ENCODE measurements at places on chromosomes 6 and 20.
A peak's percentile ranks its signal among the peaks of the same experiment; 100 is the strongest.

DNA sequence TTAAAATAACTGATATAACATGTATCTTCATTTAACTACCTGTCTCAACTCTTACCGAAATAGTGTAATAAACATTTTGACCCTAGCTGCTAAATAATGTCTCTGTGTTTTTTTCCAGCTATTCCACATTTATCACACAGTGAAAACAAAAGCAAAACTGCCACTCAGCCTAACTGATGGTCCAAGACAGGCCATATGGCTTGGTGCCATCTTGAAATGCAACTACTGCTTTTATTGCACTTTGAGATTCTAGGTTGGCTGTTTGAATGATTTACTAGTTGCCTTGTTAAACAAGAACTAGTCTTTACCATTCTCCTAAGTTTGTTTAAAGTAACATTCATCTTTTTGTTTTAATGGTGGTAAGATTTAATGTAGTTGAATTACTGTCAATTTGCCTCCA, 739.8 kb downstream of the TFAP2A start:
- no peak for DNase-seq

DNA sequence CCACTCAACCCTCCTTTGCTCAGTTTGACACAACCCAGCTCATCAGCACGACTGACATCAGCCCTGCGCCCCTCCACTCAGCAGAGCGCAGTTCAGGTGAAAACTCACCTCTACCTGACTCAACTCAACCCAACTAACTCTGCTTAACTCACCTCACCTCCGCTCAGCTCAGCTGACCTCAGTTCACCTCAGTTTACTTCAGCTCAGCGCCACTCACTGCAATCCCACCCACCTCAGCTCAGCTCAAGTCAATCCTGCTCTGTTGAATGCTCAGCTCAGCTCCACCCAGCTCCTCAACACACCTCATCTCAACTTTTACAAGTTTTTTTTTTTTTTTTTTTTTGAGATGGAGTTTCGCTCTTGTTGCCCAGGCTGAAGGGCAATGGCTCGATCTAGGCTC, 39.6 kb downstream of the CEBPB start:
- no peak for DNase-seq

DNA sequence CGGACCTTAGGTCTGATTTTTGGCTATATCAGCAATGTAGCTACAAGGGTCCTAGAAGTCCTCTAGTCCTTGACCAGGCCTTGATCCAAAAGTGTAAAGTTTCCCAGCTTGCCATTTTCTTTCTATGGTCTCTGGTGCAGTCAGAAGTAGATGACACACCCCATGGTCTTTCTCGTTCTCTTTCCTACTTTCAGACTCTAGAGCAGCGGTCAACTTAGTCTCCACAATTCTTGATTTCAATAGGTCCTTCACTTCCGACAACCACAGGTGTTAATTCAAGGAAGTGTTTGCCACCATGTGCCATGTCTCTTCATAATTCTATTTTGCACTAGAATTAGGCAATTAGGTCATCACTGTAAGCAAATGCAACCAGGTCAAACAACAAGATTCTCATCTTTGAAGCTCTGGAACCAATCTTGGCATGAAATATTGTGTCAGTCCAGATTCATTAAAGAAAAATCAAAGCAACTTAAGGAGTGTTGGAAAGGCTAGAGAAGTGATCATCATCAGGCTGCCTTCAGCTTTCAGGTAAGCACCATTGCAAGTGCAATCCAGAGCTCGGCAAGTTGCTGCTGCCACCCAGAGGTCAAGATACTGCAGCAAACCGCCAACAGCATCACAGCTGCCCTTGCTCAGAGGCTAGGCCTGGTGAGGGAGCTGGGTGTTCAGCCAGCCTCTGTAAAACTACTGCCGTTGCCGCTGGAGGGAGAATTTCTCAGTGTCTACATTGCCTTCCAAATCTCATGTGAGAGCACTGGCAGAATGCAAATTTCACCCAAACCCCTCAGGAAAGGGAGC, 5.6 kb upstream of the SYNE1 start:
- DNase-seq = peak; percentile 65

DNA sequence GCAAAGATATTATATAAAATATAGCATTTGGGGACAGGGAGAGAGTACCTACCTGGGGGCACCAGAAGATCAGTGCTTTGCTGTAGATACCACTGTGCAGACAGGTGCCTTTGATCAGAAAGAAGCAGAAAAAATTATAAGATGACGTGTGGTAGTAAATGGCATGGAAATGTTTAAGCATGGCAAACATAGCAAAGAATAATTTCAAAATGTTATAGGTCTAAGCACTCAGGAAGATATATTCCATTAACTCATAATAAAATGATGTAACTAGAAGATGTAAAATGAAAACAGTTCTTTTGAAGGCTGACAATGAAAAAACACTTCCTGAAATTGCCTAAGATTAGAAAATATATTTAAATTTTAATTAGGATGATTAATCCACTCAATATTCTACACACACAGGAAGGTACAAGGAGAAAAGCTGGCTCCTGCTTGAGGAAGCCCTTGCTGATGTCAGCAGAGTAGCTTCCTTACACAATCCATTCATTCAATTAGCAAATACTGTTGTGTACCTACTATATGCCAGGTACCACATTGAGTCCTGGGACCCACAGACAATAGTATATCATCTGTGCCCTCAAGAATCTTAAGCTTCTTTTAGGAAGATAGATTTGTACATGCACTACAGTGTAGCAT, 290.2 kb upstream of the CNR1 start:
- no peak for DNase-seq

DNA sequence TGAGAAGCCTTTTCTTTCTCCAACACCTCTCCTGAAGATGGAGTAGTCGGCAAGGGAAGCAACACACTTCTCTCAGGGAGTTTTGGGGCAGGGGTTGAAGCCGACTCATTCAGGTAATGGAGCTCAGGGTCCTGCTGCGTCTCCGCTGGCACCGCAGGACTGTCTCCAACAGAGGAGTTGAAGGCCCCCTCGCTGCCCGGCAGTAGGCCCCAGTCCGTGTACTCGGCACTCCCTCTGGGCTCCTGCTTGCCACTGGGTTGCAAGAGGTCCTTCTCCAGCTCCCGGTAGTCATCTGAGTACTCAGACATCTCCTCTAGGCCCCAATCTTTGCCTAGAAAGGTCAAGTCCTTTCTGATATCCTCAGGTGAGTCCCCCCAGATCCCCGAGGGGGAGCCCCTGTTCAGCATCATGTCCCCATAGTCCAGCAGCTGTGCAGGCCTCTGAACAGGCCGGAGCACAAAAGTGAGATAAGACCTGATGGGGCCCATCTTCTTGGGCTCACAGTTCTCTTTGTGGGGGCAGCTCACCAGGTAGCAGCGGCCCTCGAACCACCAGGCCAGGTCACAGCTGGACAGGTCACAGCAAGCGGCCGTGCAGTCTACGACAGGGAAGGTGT, 50.0 kb downstream of the KIAA0319 start:
- no peak for DNase-seq

GRCh38 chr6:128238225-128238624, 282.2 kb downstream of the PTPRK start:
- no peak for DNase-seq

DNA sequence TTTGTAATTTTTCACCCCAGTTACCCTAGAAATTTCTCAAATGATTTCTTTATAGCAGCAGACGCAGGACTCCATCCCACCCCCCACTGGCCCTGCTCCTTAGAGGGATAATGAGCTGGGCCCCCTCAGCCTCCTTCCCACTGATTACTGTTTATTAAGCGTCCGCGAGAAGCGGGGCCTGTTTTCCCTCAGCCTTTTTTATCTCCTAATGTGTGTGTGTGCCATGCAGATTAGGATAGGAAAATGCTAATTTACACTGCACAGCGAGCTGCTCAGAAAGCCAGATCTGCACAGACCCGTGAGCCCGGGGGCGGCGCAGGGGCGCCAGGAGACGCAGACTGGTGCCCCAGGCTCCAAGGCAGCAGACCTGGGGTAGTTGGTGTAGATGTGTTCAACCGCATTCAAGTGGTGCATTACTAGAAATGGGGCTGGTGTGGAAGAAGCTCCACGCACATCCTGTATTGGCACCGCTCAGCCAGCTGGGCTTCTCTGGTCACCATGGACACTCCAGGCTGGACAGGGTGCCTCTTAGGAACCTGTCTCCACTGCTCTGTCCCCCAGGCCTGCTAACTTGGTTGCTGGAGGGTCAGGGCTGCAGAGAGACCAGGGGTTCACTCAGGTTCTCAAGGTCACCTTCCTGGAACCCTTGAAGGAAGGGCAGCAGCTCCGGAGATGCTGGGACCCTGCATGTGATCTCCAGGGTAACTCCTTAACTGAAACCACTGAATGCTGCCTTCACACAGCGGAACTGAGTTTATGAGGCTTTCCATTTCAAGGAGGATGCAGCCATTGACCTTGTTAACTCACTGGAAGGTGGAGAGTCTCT, 256.3 kb downstream of the ERMARD start:
- no peak for DNase-seq

- no peak for DNase-seq
These were observed 36.5 kb downstream of the DZANK1 start for GRCh38 chr20:18430172-18430826.

DNA sequence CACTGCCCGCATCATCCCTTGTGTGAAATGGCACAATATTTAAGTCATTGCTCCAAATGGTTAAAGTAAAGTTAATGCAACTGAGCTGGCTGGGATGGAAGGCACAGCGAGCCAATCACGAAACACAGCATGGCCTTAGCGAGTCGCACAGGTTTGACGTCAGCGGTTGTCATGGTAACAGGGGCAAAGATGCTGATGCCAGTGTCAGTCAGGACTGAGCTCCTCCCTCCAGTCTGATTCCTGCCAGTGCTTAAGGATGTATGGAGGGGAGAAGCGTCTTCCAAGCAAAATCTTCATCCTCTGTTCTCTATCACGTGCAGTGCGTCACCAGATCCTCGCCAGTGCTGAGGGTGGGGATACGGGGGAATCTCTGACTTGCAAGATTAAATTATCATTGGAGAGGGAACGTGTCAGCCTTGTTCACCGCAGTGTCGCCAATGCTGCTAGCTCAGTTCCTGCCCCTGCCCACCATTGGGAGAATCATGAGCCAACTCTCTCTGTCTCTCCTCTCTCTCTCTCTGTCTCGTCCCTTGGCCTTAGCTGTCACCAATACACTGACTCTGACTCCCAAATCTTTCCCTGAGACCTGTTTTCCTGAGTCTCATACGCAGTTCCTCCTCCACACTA, 24.5 kb downstream of the TSPYL4 start:
- no peak for DNase-seq

DNA sequence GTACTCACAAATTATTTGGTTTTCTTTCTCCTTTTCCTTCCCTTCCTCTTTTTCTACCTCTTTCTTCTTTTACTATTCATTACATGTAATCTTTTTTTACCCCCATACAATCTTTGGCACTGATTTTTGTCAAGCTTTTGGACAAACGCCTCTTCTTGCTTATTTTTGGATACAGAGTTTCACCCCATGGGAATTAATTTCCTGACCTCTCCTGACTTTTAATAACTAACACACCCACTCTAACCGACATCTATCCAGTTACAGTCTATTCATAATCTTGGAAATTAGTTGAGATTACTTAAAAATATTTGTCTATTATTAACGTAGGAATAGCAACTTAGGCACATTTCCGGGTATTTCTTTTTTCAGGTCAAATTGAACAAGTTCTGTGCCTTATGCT, 101.2 kb downstream of the HDGFL1 start:
- no peak for DNase-seq

DNA sequence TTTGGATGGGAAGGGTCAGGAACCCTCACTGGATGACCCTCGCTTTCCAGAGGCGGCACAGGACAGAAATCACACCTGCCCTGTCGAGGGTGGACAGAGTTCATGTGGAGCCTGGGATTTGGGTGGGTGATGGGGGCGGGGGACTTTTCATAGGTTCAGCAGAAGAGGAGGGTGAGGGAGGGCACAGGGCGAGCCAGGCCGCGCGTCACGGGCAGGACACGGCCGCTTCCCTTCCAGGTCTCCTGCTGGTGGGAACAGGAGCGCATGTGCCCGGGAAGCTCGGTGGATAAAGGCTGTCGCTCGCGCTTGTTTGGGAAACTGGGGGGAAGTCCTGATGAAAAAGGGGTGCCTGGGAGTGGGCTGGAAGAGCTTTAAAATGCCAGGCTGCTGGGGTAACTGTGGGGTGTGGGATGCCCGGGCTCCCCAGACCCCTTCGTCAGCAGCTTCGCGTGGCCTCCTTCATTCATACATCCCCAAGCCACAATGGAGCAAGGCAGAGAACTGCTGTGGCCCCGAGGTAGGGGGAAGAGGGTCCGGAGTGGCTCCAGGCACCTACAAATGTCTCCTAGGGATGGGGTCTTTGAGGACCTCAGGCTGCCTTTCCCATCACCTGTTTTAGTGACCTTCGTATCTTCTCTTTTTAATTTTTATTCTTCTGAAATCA, 102.2 kb downstream of the DACT2 start:
- no peak for DNase-seq

- no peak for DNase-seq
These were observed 167.5 kb upstream of the PMEPA1 start for GRCh38 chr20:57877131-57877824.

DNA sequence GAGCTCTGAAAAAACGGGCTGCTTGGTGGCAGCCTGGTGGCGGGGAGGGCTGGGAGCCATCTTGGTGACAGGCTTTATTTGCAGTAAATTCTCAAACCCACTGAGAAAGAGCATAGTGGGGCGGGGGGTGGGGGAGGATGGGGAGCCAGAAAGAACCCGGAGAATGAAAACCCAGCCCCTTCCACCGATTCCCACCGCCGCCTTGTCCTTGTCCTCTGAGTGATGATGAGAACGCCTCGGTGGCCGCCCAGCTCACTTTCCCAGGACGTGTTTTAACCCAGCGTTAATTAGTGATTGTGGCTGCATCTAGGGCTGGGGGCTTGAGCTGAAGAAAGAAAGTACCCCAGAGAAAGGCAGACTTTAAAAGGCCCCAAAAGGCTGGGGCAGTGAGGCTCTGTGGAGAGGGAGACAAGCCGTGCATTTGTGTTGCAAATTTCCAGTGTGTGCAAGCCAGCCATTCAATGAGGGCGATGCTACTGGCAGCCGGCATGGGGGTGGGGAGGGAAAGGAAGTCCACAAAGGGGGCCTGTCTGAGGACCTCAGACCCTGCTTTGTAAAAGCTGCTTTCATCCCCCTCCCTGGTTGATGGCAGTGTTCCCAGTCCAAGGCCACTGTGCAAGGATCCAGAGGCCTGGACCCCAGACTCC, 6.2 kb upstream of the GHRH start:
- DNase-seq = no peak

GRCh38 chr6:159063549-159063948, 18.8 kb upstream of the TAGAP start:
- no peak for DNase-seq

DNA sequence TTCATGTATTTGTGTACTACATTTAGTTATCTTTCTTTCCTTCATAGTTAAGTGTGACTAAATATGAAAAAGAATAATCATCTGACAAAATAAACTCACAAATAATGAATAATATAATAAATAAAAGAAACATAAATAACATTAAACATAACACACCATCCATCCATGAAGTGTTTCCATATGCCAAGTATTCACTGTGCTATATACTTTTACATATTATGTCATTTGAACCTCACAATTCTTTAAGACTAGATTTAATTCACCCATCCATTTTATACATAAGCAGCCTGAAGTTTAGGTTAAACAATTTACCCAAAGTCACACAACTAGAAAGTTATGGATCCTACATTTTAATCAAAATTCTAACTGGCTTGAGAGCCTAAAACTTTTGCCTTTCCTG, 549.4 kb upstream of the HS3ST5 start:
- DNase-seq = no peak

- no peak for DNase-seq
These were observed 728.4 kb upstream of the FLRT3 start for GRCh38 chr20:15065794-15066193.
